NCI-H774 (cell line): ENCODE measurements at places on chromosomes 5 and 9.

GRCh38 chr5:43386960-43387362, 25.2 kb downstream of the CCL28 start:
- DNase-seq = no peak

- DNase-seq = no peak
Observed at GRCh38 chr5:26807231-26808199, 230.9 kb downstream of the CDH9 start.

DNA sequence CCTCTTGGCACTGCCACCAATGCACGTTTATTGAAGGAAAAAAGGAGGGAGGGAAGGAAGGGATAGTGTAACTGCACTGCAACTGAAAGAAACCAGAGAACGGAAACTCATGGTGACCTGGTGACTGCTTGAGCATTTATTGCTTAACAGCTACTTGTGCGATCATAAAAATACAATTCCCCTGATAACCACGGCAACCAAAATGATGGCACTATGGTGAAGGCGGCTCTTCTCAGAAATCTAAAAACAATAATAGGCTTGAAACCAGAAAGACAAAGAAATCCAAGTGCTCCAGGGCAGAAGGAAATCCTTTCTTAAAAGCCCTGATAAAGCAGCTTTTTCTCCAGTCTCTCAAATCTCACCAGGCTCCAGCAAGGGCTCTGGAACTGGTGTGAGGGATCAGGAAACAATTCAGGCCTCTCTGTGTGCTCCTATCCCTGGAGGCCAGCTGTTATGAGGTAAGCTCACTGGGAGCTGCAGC, 1.9 kb downstream of the FBXO10 start:
- DNase-seq = no peak

GRCh38 chr5:9617221-9617620, 12.9 kb downstream of the TAS2R1 start:
- no peak for DNase-seq

- no peak for DNase-seq
Observed at GRCh38 chr9:90861826-90862740, 60.5 kb downstream of the SYK start.

- DNase-seq = no peak
Observed at GRCh38 chr5:73424556-73424977, 24.0 kb downstream of the FOXD1 start.

DNA sequence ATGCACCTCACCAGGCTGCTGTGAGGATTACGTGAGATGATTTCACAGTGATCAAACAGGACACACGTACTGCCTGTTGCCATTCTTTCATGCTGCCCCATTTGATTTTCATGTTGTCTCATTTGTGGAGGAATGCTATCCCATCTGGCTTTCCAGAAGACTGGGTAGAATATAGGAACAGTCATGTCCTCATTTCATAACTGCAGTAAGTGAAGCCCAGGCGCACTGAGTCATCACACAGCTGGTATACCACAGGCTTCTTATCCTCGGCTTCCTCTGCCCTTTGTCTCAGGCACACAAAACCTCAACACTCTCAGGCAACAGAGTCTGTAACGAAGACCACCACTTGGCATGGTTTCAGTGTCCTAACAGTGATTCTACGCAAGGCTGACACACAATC, 62.3 kb downstream of the LHFPL2 start:
- DNase-seq = no peak

DNA sequence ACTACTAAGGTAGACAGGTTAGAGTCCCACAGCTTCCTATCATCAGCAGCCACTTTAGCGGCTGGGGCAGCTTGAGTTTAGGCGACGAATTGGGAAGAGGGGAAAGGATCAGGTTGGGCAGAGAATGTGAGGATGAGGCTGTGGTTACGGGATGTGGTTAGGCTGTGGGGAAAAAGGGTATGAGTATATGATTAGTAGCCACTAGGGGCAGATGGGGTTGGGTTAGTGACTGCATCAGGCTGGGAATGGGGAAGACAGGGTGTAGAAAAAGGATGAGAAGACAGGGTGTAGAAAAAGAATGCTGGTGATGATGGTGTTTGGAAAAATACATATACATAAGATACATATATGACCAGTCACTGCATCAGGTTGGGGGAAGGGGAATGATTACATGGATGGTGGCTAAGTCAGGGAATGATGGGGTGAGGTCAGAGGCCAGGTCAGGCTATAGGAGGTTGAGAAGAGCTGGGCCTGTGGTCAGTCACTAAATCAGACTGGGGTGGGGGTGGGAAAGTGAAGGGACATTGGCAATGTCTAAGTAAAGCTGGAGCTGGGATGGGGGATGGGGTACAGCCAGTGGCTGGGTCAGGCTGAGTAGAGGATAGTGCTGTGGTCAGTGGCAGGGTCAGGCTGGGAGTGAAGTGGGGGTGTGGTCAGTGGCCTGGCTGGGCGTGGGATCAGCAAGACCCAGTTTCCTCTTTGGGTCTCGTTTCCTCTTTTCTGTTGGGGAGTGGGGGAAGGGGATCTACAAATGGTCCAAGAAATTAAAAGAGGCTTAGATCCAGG, 2.1 kb downstream of the TLN1 start:
- DNase-seq = no peak

- no peak for DNase-seq
Observed at GRCh38 chr5:151646334-151646733, 40.4 kb downstream of the SPARC start.

DNA sequence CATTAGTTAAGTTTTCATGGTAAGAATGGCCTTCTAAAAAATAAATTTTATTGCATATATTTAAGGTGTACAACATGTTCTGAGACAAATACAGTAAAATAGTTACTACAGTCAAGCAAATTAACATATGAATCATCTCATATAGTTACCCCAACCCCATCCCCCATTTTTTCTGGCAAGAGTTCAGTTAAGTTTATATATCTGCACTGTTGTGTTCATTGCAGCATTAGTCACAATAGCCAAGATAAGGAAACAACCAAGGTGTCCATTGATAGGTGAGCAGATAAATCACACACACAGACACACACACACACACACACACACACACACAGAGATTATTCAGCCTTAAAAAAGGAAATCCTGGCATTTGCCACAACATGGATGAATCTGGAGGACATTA, 37.2 kb upstream of the OTULIN start:
- DNase-seq = no peak

DNA sequence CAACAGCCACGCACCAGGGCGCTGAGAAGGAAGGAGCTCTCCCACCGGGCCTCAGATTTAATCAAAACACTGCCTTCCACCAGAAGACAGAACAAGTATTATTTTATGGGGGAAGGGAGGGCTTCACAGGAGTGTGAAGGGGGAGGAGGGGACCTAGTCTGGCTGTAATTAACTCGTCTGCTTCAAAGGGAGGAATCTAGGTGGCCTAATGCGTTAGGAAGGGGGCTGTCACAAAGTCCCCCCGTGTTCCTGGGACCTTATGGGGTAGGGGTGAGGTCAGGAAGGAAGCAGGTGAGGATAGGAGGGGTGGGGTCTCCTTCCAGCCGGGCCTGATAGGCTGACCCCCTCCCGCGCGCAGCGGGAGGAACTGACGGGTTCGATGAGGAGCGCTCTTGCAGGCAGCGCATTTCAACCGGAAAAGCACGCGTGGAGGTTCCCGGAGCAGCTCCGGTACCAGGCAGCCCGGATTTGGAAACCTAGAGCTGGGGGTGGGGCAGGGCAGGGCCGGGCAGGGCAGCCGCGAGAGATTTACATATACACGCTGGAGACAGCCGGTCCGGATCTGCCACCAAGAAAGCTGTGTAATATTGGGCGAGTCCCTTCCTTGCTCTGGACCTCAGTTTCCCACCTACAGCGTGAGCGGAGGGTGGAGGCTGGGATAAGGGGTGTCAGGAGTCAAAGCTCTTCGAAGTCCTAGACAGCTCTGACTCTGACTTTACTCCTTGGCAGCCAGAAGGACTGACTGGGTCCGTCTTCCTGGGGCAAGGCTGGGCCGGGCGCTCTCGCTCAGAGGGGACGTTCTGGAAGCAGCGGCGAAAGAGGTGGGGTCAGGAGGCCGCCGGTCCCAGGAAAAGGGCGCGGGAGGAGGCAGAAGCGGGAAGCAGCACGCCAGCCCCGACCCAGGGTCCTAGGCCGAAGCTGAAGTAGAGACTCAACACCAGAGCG, 1.8 kb downstream of the SHB start:
- DNase-seq = no peak

DNA sequence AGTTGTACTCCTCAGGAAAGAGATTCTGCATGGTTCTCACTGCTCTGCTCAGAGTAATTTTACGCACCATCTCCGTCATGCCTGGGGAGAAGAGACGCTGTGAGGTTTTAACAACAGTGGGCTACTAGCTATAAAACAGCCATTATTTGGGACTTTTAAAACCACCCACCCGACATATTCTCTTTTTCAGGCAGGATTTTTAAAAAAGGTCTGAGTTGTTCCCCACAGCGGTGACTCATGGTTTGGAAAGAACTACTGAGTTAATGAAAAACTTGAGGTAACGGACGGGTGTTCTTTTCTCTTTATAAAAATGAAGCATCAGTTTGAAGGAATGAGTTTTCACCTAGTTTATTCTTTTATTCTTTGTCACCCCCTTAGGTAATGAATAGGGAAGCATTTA, 61.3 kb downstream of the TTLL11 start:
- DNase-seq = no peak
